ENCODE measurements at places on chromosomes 16 and 17.

DNA sequence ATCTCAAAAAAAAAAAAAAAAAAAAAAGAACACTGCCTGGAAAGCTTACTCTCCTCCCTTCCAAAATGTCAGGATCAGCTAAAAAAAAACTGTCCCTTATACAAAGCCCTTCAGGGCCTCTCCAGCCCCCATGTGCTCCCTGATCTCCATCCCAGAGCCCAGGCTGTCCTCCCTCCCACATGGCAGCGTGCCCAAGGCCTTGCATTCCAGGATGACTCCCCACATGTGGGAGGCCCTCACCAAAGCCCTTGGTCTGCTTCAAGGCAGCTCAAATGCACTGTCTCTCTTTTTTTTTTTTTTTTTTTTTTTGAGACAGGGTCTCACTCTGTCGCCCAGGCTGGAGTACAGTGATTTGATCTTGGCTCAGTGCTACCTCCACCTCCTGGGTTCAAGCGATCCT lies 2.3 kb downstream of the FDXR start:
- DNase-seq = no peak

- DNase-seq = no peak
Measured at GRCh38 chr17:70120425-70120824, 45.4 kb downstream of the KCNJ16 start.

DNA sequence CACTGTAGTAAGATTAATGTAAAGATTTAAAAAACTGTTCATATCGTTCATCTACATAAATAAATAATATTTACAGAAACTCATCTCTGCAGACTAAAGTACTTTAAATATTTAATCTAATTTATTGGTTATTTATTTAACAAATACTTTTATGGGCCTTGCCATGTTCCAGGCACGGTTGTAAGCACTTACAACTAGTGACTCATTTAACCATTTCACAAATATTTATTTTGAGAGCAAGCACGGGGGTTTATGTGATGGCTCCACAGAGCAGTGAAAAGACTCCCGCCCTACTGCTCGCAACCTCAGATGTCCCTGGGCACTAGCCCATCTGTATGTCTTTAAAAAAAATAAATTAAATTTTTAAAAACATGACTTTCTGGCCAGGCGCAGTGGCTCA lies 575.9 kb downstream of the WWOX start:
- no peak for DNase-seq

DNA sequence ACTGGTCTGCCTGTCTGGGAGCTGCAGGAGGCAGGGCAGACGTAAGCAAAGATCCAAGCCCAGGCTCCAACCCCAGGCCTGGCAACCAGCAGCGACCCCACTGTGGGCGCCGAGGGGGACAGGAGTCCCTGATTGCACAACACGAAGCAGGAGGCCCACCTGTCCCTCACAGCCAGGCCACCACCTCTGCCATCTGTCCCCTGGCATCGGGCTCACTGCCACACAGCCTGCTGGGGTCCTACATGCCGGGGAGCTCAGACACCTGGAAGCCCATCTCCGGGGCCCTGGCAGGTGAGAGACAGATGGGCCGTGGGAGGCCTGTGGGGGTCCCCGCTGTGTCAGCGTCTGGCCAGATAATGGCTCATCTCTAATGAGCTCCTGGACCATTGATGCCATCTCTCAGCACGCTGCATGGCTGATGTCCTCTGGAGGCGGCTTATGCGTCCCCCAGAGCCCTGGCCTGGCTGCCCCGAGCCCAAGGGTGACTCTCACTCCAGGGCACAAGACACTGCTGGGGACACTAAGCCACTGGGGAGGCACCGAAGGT lies 11.3 kb upstream of the RASD1 start:
- no peak for DNase-seq

- peak; percentile 24 for DNase-seq
Measured at GRCh38 chr17:29617125-29617480, 5.6 kb downstream of the CORO6 start.

- DNase-seq = no peak
Measured at GRCh38 chr16:86965840-86966550, 351.2 kb downstream of the C16orf95 start.

DNA sequence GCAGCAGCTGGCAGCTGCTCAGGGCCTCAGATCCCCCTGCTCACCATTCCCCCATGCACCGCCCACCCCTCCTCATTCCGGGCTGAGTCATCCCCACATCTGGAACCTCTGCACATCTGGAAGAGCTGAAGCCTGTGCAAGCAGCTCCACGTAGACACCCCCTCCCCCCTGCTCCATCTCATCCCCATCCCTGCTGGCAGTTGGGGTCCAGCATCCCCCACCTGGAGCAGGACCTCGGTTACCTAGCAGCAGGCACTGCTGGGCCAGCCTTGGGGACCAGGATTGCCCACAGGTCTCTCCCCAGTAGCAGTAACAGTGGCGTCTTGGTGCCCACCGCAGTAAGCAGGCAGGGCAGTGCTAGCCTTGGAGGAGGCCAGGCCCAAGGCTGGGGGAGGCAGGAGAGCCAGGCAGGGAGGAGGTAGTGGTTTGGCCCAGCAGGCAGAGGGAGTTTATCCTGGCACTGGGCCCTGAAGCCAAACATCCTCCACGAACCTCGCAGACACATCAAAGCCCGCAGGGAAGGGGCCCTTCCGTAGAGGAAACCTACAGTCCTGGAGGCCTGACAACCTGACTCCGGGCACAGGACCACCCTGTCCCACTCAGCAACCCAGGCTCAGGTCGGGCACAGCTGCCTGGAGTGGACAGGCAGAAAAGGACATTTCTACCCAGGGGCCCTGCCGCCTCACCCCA lies 7.7 kb upstream of the TMEM92 start:
- peak; percentile 3 for DNase-seq

- no peak for DNase-seq
Measured at GRCh38 chr17:46822388-46822921, 4.0 kb upstream of the WNT3 start.

DNA sequence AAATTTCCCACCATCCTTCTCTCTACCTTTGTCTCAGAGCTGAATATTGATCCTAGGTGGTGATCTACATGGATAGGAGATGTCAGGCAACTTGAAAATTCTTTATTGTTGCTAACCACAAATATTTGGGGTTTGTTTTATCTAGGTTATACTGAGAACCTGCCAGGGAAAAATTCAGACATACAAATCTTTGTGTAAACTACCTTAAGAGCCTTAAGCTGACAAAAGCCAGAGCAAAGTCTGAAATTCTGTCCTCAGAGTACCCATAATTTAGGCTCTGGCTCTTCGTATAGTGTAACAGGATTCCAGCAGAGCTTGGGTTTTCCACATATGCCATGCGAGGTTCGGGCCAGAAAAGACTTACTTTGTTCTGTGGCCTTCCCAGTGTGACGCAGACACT lies 406.7 kb upstream of the MAF start:
- DNase-seq = no peak

- no peak for DNase-seq
Measured at GRCh38 chr17:82710499-82711232, 5.8 kb upstream of the FN3KRP start.

DNA sequence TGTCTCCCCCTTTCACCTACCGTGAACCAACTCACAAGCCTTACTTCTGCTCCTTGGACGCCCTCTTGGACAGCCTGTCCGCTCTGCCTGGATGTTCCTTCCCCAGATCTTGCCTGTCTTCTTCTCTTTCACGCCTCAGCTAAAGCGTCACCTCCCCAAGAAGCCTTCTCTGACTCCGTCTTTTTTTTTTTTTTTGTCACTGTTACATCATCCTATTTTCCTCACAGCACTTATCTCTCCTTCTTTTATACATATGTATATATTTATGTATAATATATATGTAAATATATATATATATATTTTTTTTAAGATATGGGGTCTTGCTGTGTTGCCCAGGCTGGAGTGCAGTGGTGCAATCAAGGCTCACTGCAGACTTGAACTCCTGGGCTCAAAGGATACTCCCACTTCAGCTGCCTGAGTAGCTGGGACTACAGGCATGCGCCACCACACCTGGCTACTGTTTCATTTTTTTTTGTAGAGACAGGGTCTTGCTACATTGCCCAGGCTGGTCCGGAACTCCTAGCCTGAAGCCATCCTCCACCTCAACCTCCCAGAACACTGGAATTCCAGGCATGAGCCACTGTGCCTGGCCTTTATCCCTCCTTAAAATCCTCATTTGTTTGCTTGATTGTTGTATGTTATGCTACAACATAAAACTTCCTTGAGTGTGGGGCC lies 16.5 kb upstream of the AKTIP start:
- DNase-seq = no peak

- DNase-seq = no peak
Measured at GRCh38 chr17:58532555-58532951, 18.1 kb upstream of the MTMR4 start.

All from NCI-H2081 treated with DMSO at 0.1 percent for 48 hours (cell line).